ENCODE measurements at places on chromosomes 3 and 15.

- no peak for DNase-seq
Measured at GRCh38 chr15:101126618-101127505, 125.0 kb downstream of the CHSY1 start.

DNA sequence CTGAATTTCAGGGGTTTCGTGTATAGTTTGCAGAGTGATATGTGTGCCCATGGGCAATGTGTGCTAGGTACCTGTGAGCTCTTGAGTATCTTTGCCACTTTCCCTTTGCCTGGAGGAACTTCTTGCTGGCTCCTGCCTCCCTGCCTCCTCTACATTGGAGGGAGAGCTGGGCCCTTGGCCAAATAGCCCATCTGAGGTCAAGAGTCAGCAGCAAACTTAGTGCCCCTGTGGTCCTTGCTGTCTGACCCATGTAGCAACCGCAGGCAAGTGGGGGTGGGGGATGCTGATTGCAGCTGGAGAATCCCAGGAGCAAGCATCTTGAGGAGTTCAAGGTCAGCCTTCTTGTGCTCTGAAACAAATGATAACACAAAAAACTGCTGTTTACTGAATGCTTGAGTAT, 5.4 kb upstream of the TBC1D21 start:
- DNase-seq = no peak

DNA sequence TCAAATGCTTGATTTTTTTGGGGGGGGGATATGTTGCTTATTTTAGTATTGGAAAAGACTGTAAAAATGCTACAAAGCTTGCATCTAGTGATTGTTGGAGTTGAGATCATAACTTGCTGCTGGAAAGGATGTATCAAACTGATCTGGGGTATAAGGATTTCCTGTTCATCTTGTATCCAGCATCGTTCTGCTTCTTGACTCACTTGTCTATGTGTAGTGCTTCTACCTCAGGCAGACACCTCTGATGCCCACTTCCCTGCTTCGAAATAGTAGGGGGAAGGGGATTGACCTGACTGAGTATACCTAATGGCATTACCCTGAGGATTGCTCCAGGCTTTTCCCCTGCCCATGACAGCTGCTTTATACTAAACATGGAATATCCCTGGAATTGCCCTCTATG, 42.7 kb downstream of the STT3B start:
- no peak for DNase-seq

- DNase-seq = no peak
Measured at GRCh38 chr15:61380270-61380669, 151.2 kb upstream of the RORA start.

- DNase-seq = no peak
Measured at GRCh38 chr15:92788196-92788595, 111.9 kb upstream of the CHD2 start.

GRCh38 chr3:27714692-27715453, 7.2 kb downstream of the EOMES start:
- DNase-seq = no peak

- no peak for DNase-seq
Measured at GRCh38 chr3:15159501-15160136, 46.4 kb upstream of the CAPN7 start.

DNA sequence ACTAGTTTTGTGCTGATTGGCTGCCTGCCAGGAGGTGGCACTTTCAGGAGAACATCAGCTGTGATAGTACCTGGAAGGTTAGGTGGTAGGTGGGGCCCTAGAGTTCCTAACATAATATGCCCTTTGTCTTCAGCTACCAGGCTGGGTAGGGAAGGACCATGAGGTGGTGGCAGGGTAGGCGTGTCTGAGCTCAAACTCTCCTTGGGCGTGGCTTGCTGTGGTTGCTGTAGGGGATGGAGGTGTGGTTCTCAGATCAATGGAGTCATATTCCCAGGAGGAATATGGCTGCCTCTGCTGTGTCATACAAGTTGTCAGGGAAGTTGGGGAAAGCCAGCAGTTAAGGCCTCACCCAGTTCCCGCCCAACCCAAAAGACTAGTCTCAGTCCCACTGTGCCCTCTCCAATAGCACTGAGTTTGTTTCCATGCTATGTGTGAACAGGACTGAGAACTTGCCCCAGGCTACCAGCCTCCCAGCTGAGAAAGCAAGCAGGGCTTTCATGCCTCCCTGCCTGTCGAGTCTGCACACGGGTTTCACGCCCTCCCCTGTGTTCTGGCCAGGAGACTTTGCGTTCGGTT, 107.7 kb downstream of the CHCHD4 start:
- DNase-seq = no peak

DNA sequence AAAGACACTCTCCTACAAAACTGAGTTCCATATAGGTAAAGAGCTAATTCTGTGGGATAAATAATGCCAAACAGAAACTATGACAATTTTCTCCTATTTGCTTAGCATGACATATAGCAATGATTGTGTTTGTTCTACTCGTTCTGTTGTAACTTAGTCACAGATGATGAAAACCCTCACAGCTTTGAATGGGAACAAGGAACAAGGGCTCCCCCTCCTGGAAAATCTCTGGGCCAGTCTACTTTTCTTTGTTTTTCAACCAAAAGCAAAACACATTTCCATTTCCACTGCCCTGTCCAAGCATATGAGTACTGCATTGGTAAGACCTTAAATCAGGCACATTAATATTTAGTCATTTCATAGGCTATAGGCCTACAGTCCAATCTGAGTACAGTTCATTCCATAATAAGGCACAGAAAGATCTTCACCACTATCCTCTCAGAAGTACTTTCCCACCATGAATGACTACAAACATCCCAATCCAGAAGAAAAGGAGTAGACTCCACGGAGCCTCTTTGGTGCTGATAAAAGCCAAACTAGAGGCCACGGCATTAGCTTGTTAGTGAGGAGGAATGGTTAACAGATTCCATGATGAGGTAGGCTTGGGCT, 67.1 kb downstream of the ATP8B4 start:
- DNase-seq = no peak

GRCh38 chr15:75348562-75349350, 1.9 kb downstream of the NEIL1 start:
- DNase-seq = no peak

DNA sequence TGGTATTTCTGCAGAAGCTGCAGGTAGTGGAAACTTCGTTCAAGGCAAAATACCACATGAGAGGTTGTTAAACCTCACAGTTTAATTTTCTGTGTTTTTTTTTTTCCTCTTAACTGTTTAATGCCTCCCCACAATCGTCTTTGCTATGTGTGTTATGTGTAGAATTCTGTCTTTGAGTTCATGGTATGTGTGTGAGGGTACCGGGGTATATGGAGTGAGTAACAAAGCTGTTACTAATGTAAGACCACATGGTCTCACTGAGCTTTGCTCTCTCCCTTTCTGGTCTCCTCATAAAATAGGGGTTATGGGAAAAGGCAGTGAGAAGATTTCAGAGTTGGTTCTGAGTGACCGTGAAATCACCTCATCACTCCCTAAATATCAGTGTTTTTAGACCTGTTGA, 143.6 kb downstream of the USP13 start:
- DNase-seq = no peak

- no peak for DNase-seq
Measured at GRCh38 chr15:75811626-75812025, 31.6 kb upstream of the UBE2Q2 start.

DNA sequence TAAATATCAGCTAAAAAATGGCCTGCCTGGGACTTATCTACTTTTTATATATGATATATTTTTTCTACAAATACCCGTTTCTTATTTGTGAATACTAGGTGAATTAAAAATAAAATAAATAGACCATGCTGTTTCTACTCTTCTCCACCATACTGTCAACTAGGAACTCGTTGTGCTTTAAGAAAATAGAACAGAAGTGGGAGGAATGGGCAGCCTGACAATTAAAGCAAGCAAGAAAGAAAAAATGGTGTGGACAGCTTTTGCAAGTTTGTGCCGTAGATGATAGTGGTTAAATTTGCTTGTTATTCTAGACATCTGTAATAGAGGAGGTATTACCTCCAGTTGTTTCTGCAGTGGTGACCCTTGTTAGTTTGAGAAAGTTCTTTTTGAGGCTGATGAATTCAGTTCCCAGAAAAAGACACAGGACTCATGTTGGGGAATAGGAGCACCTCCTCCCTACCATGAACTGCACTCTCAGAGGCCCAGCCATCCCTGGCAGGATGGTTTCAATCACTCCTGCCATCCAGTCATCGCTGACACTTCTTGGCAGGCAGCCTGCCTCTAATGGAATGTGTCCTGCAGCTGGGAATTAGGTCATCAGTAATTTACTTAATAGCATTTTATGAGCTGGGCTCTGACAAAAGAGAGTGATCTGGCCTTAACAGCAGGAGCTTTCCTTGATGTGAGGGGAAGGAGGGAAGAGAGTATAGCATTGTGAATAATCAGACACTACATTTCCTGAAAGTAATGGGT, 105.0 kb upstream of the GAP43 start:
- DNase-seq = no peak

GRCh38 chr3:111143-112069, 85.2 kb upstream of the CHL1 start:
- DNase-seq = no peak

GRCh38 chr3:32220006-32220405, 18.5 kb upstream of the CMTM8 start:
- no peak for DNase-seq

GRCh38 chr3:125112981-125113380, 57.2 kb upstream of the HEG1 start:
- no peak for DNase-seq

GRCh38 chr3:121096953-121097352, 188.9 kb downstream of the STXBP5L start:
- no peak for DNase-seq

DNA sequence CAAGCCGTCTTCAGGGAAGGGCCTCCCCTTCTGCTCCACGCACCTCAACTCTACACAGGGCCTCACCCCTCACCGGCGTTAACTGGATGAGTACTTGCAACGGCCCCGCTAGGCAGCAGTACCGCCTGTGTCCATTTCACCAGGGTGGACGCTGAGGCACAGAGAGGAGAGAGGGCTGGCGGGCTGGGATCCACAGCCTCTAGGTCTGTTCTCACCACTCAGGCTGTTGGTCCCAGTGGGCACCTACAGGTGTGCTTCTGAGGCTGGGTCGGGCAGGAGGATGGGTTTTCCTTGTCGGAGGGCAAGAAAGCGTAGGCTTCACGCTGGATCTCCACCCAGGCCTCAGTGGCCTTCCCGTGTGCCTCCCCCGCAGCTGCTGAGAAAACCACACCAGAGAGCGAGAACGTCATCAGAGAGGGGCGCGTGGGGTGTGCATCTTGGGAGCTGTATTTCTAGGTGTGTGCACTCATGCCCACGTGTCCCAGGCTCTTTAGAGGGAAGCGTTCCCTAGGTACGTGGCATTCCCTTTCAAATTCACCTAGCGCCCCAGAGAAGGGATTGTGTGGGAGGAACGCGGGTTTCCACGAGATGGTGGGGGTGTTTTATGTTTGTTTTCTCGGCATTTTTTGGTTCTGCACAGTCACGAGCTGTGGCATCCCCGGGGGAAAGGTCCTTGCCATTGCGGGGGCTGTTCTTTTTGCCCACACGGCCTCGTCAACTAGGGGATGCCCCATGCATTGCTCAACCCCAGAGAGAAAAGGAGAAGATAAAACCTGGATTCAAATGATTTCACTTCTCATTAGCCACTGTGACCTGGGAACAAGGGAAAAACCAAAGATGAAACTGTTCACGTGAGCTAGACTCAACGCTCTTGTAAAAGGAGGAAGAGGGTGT, 67.7 kb downstream of the MGLL start:
- DNase-seq = no peak

DNA sequence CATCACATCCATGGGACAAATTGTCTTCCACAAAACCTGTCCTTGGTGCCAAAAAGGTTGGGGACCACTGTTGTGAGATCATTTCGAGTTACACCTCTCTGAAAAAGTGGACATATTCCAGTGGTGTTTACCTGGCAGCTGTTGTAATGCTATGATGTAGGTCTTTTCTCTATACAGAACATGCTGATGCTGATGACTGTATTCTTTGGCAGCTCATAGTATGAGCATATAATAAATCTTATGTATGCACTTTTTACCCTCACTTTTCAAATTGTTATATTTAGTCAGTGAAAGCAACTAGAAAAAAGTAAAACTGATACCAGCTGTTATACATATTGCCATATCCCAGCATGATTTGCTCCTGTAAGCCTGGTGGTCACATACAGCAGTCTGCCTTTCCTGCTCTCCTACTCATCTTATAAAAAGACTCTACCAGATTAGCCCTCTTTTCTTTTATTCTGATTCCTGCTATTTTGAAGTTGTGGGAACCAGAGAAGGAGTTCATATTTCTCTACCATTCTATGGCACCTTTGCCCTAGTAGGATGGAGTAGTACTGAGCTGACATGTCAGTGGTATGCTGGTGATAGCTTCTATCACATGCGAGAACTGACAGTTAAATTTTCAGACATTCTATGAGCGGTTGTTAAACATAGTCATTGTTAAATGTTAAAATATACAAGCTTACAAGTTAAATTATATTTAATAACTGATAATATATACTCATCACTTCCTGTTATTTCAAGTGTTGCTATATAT, 128.7 kb downstream of the FNDC3B start:
- DNase-seq = no peak

- no peak for DNase-seq
Measured at GRCh38 chr15:32718821-32719716, 1.3 kb downstream of the GREM1 start.

DNA sequence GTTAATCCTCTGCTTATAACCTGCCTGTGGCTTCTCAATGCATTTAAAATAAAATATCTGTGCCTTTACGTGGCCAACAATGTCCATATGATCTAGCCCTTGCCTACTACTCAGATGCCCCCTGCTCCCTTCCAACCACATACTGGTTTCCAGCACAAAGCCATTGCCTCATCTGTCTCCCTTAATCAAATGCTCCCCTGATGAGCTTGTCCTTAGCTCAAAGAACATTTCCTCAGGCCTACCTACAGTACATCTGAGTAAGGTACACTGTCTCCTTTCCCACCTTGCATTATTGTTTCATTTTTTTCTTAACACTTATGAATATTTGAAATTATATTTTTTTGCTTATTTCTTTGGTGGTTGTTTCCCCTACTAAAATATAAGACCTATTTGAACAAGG, 5.9 kb upstream of the TSC22D2 start:
- DNase-seq = no peak

DNA sequence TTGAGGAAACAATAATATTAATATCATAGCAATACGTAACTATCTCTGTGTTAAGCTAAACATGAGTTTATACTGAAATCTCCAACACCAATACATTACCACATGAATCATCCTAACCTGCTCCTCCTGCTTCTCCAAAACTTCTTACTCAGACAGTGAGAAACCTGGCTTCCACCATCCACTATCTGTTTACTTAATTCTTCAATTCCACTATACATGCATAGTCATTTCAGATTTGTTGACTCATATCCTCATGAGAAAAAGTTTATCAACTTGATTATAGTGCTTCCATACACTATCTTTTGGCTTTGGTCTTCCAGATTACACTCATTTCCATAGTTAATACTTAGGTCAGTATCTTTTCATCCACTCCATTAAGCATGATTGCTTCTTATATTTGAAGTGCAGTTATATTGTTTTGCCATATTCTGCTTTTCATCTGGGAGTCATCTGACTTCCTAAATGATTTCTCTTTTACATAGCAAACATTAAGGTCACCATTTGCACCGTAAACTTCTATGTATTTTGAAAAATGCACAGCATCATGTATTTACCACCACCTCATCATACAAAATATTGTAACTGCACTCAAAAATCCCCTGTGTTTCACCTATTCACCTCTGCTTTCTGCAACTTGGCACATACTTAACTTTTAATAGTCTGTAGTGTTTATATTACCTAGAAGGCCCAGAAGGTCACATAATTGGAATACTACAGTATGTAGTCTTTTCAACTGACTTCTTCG, 970.6 kb downstream of the DIPK2A start:
- no peak for DNase-seq
